ENCODE measurements at places on chromosomes 2 and 18. TPM values are rescaled to one million over a fixed set of nuclear protein-coding genes. Genes with fewer than 3 reads are reported as not detected.

Gene RHBDD1
- 42.2 TPM for total RNA-seq

Gene IL36RN
- total RNA-seq = not detected

Gene CCDC68
- not detected for total RNA-seq

Gene ITPRIPL1
- 44.8 TPM for total RNA-seq

Gene UPP2
- total RNA-seq = not detected

Gene HRH4
- 0.16 TPM for total RNA-seq

Gene CBLN2
- total RNA-seq = not detected

Gene AKAIN1
- not detected for total RNA-seq

Gene TFCP2L1
- total RNA-seq = not detected

Gene ZNF892
- total RNA-seq = 4.8 TPM

Gene SLC8A1
- total RNA-seq = 5.5 TPM

- no peak for DNase-seq
Observed at GRCh38 chr18:79884963-79885728, 66.3 kb downstream of the SLC66A2 start.

- DNase-seq = no peak
Observed at GRCh38 chr2:11097038-11097720, 58.1 kb upstream of the SLC66A3 start.

- DNase-seq = no peak
Observed at GRCh38 chr18:44051026-44051425, 629.7 kb upstream of the SETBP1 start.

- DNase-seq = no peak
Observed at GRCh38 chr18:49566985-49567384, 5.1 kb downstream of the LIPG start.

DNA sequence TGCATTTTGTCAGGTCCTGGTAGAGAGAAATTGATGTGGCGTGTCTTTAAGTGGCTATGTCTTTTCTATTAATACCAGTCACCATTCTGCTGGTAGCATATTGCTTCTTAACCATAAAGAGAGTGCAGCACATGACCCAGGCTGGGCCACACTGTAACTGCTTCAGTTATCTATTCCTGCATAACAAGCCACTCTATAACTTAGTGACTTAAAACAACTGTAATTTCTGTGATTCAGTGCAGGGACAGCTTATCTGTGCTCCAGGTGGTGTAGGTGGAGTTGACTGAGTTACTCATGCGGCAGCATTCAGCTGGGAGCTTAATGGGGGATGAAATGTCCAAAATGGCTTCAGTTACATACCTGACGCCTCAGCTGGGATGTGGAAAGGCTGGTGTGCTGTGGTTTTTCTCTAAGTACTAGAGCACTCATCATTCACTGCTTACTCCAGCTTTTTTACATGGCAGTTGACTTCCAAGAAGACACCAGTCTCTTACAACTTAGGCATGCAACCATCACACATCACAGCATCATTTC, 742.4 kb downstream of the SATB2 start:
- no peak for DNase-seq

GRCh38 chr2:172928756-172929155, 146.9 kb upstream of the MAP3K20 start:
- no peak for DNase-seq

DNA sequence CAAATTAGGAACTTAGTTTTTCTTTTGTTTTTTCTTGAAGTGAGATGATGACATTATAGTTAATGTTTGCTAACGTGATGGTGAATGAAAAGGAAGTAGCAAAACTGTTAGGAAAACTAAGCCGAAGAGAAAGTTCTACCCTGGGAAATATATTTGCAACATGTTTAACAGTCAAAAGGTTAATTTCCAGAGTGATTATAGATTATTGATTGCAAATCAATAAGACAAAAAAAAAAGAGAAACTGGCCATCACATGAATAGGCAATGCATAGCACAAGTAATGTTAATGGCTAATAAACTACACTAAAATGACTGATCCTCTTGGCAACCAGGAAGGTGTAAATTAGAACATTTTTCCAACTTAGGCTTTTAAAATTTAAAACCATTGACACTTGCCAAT, 26.0 kb upstream of the AMMECR1L start:
- DNase-seq = no peak

GRCh38 chr2:152433289-152433688, 98.3 kb downstream of the FMNL2 start:
- DNase-seq = no peak

GRCh38 chr2:238127165-238128060, 11.1 kb upstream of the KLHL30 start:
- DNase-seq = no peak

DNA sequence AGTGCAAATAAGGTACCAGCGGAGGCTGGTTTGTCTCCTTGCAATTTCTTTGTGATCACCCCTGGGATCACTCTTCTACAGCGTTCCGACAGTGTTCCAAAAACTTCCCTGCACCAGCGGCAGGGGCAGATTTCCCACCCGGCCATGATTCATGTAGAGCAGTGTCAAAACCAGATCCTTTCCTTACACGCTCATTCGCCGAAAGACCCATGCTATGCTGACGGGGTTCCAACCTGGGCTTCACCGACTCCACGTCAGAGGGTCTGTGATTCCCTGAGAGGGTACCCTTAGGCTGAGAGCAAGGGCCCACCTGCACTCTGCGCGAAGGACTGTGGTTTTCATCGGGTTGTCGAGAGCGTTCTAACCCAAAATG, 423 bp upstream of the TTC27 start:
- DNase-seq = no peak

- no peak for DNase-seq
Observed at GRCh38 chr18:65735155-65735554, 15.7 kb upstream of the CDH7 start.

GRCh38 chr2:101145406-101145805, 5.8 kb downstream of the TBC1D8 start:
- no peak for DNase-seq

DNA sequence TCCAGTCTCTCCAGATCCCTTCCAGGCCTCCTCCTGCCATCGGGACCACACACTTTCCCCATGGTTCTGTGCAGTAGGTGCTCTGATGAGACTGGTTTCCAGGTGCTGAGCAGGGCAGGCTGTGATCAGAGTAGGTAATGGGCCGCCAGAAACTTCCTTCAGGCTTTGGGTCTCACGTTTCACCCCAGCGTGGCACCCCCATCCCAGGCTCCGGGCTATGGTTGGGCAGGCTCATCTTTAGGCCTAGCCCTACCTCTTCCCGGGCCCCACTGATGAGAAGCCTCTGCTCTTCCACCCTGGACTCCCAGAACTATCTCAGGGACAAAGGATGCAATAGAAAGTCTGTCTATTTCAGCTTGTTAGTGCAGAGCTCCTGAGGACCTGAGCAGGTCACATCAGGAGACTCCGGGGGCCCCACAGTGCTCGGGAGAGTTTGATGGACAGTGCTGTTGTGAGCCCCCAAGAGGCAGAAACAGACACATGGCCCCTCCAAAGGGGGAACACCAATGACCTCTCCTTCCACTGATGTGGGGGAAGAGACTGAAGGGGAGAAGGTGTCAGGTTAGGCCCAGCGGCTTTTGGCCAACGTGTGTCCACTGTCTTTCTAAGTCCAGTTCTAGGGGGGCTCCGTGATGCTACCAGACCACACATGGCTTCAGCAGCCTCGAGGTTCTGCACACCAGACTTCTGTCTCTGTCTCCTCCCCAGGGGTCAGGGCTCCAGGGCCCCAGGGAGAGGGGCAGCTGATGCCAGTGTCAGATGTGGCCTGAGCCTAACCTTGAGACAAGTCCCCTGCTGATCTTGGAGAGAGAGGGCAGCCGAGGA, 5.8 kb upstream of the PROM2 start:
- DNase-seq = peak; percentile 3

GRCh38 chr2:216188956-216189355, 79.8 kb downstream of the XRCC5 start:
- DNase-seq = no peak

- DNase-seq = no peak
Observed at GRCh38 chr2:112602917-112603316, 18.5 kb downstream of the CHCHD5 start.

DNA sequence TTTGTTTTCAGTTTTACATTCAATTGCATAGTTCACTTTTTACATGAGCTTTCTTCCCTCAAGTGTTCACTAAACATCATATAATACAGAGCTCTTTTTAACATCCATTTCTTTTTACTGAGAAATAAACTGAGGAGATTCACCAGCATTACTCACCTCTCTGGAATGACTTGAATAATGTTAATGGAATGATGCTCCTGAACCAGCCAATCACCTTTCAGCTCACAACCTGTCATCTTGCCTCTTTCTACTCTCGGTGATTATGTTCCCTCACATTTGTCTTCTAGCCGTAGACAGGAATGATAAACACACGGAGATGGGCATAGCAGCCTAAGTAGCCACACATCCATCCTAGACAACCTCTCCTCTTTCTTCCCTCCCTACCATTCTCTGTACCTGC, 301.7 kb downstream of the PAX3 start:
- no peak for DNase-seq

- no peak for DNase-seq
Observed at GRCh38 chr2:217459016-217459415, 543.8 kb downstream of the TNS1 start.

DNA sequence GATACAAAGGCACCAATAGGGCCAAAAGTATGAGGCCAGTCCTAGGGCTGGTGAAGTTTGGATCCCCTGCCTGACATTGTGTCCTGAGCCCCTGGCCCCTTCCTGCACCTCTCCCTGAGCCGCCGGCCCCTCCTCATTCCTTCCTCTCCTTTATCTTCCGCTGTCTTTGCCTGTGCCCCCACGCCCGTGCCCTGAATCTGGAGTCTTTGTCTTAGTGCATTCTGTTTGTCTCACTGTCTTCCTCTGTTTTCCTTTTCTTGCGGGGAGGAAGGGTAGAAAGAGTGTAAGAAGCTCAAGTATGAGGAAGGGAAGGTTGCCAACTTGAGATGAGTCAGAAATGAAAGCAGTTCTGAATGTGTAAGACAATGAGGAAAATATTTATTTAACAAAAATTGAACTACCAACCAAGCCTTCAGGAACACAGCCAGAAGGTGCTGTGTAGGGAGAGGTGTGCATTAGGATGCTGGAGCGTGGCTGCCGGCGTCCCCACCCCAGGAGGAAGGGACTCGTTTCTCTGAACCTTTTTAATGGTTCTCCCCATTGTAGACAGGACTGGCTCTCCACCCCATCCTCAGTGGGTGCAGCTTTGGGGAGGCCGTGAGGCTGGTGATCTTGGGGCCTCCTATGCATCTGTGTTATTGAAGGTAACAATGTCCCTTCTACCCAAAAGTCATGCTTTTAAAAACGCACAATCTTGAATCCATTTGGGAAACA, 133.1 kb downstream of the NEDD4L start:
- DNase-seq = no peak

GRCh38 chr2:205465791-205466190, 216.5 kb upstream of the NRP2 start:
- no peak for DNase-seq

GRCh38 chr2:120704696-120705095, 31.0 kb upstream of the GLI2 start:
- DNase-seq = no peak

DNA sequence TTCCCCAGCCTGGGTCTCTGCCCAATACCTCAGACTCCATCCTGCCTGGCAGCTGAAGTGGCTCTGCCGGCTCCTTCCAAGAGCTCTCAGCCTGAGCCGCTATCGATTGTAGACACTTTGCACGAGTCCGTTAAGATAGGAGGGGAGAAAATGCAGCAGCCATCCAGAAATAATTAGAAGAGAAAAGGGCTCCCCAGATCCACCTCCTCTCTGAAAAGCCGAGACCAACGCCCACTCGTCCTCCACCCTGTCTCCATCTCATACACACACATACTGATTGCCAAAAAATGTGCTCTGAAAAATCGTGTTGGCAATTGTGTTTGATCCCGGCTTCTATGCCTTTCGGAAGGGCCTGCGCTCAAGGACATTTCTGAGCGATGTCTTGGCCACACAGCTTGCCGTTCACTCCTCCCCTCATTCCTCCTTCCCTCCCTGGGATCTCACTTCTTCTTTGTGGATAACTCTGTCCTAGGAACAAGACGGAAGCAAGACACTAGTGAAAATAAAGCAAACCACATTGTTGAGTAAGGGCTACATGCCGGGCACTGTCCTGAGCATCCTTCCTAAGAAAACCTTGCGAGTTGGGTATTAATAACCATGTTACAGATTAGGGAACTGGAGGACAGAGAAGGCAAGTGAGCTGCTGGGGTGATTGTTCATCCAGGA, 372.8 kb upstream of the MYT1L start:
- no peak for DNase-seq

- no peak for DNase-seq
Observed at GRCh38 chr18:44937960-44938719, 257.5 kb downstream of the SETBP1 start.

GRCh38 chr2:166417669-166418068, 41.9 kb upstream of the SCN9A start:
- no peak for DNase-seq

GRCh38 chr2:151614606-151615306, 119.5 kb downstream of the NEB start:
- DNase-seq = no peak

DNA sequence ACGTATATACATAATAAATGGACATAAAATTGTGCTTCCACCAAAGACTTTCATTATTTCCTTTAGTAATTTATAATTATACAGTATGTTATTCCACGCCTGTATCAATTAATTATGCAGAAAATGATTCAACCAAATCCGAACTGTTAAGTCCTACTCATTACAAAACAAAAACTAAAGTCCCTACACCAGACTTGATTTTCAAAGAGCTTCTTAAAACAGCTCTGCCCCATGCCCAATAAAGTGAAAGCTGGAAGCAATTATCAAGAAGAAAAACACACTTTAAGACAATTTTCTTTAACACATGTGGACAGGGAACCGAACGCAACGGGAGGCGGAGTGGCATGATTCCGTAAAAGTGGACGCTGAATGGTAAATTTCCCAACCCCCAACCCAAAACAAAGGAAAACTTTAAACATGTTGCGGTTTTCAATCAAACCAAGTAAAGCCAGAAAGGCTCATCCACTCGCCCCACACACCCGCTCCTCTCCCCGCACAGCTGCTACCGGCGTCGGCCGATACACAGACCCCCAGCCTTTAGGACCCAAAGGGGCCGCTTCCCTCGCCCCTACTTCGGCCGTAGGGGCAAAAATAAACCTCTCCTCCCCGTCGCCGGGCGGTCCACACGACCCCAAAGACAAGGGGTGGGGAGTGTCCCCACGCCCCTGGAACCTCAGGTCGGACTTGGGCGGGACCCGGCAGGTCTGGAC, 705 bp downstream of the YES1 start:
- no peak for DNase-seq

DNA sequence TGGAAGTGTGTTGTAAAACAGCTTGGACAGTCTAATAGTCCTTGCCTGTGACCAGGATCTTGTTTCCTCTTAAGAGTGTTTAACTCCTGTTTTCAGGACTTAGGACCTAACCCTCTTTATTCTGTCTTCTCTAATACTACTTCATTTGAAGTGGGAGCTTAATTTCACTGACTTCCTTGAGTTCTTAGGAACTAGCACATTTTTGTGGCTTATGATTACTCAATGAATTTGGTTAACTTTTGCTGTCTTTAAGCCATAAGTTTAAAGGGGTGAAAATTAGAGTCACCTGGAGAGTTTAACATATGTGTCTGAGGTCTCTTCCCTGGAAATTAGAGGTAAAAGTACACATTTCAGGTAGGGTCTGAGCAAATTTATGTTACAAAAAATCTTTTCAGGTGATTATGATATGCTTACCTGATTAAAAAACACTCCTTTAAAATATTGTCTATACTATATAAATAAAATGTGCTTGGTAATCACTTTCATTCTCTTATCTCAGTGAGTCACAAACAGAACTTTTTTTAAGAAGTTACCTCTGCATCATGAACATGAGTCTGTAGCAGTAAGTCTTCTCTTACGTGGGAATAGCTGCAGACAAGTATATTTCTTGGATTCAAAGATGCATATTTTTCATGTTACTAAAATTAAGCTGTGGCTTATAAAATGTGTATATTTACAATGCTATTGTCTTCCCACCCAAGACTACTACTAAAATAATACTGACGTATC, 52.7 kb downstream of the ATP9B start:
- DNase-seq = no peak
